ENCODE measurements at places on chromosomes 3 and 15.

GRCh38 chr3:126212620-126213378, 32.4 kb upstream of the ALDH1L1 start:
- peak overlapping the region; percentile 52 for H3K27ac ChIP-seq
- peaks cover 10% of the 10 kb centered on the region for H3K4me1 ChIP-seq
- peak overlapping the region; percentile 22 for H3K4me3 ChIP-seq
- H3K27me3 ChIP-seq: peaks cover 75% of the 10 kb centered on the region

- H3K4me1 ChIP-seq: no peaks in the 10 kb centered on the region
- no peak overlapping the region for H3K27ac ChIP-seq
- H3K4me3 ChIP-seq: no peak overlapping the region
- no peak for DNase-seq
Measured at GRCh38 chr3:61761694-61762430, 200.5 kb downstream of the PTPRG start.

GRCh38 chr15:74826364-74826819, at the start of gene CPLX3:
CPLX3 (plus strand) TSS chr15:74826627; CDS start chr15:74826704, 77 bp downstream.
- no peak within 1 kb of the TSS for H3K4me3 ChIP-seq
- peaks cover 5% of the 10 kb centered on the region for H3K27me3 ChIP-seq
- no peaks in the 10 kb centered on the region for H3K36me3 ChIP-seq
- H3K4me1 ChIP-seq: peaks cover 25% of the 10 kb centered on the region
- DNase-seq: no peak
- H3K27ac ChIP-seq: no peak within 1 kb of the TSS

DNA sequence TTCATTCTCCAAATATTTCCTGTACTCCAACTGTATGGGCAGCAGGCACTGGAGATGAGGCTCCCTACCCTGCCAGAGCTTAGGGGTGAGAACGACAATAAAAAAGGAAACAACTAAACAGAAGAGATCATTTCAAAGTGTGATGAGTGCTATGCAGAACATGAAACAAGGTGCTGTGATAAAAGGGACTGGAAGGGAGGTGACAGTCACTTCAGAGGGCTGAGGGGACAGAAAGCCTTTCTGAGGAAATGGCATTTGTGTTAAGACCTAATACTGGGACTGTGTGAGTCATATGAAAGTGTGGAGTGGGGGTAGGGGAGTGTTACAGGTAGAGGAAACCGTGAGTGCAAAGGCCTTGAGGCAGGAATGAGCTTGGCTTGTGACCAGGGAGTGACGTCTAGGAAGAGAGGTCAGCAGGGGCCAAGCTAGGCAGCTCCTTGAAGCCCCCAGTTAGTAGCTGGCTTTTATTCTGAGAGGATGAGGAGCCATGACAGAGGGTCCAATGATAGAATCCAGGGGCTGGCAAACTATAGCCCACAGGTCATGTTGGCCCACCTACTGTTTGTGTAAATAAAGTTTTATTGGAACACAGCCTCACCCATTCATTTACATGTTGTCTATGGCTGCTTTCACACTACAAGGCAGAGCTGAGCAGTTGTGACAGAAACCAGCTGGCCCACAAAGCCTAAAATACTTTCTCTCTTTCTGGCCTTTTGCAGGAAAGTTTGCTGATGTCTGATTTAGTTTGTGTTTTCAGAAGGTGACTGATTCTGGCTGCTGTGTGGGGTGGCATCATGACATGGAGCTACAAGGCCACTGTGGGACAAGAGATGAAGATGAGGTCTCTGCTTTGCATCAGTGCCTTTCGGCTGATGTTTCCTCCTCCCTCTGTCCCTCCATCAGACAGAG, 56.6 kb downstream of the LSM3 start:
- H3K4me1 ChIP-seq: no peaks in the 10 kb centered on the region
- H3K36me3 ChIP-seq: no peaks in the 10 kb centered on the region
- DNase-seq: no peak
- no peaks in the 10 kb centered on the region for H3K27me3 ChIP-seq
- peak overlapping the region; percentile 66 for H3K27ac ChIP-seq

DNA sequence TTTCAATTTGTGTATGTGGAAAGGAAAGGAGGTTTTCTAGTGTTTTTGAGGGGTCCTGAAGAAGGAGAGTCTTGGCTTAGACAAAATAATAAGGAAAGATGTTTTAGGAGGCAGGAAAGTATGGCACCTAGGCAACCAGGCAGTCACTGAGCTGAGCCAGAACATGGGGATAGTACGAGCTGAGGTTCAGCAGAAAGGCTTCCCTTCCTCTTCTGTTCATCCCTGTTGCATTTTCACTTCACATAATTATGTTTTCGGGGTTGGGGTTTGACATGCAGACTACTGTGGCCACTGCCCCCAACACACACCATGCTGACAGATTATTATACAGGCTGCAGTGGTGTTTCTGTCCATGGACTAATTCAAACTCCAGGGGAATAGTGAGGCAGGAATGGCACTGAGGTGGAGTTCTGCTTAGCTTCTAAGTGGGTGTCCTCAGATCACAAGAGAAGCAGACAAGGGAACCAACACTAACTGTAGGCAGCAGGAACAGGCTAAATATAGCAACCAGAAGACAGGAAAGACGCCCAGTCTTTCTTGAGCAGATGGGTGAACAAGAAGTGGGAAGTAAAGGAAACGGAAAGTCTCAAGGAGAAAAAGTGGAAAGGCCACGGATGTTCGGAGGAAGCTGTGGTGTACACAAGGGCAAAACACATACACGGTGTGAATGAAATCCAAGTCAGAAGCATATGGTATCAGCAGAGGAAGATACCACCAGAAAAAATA, 305.8 kb downstream of the PLCL2 start:
- no peak overlapping the region for H3K4me3 ChIP-seq
- no peaks in the 10 kb centered on the region for H3K27me3 ChIP-seq
- no peaks in the 10 kb centered on the region for H3K36me3 ChIP-seq
- no peak overlapping the region for H3K27ac ChIP-seq

- H3K27ac ChIP-seq: no peak overlapping the region
- no peaks in the 10 kb centered on the region for H3K4me1 ChIP-seq
- H3K36me3 ChIP-seq: no peaks in the 10 kb centered on the region
- DNase-seq: no peak
- no peak overlapping the region for H3K4me3 ChIP-seq
Measured at GRCh38 chr3:192816351-192816750, 89.0 kb upstream of the FGF12 start.
